ENCODE measurements at places on chromosomes 2 and 18. TPM values are rescaled to one million over a fixed set of nuclear protein-coding genes. Genes with fewer than 3 reads are reported as not detected.

DNA sequence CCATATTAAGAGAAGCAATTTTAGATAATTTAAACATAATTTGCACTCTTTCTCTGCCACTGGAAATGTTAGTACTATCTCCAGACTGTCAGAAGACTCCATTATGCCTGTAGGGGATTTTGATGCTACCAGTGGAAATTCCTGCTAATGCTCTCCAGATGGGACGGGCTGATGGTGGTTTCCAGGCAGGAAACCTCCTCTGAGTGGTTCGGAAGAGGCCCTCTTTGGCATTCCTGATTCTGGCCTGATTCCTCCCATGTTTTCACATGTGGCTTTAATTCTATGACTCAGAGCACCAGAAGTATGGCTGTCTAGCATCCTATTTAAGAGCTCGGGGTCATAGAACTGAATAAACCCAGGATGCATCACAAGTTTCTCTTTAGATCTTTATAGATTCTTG is 70.9 kb upstream of the ST6GAL2 start:
- DNase-seq = no peak

DNA sequence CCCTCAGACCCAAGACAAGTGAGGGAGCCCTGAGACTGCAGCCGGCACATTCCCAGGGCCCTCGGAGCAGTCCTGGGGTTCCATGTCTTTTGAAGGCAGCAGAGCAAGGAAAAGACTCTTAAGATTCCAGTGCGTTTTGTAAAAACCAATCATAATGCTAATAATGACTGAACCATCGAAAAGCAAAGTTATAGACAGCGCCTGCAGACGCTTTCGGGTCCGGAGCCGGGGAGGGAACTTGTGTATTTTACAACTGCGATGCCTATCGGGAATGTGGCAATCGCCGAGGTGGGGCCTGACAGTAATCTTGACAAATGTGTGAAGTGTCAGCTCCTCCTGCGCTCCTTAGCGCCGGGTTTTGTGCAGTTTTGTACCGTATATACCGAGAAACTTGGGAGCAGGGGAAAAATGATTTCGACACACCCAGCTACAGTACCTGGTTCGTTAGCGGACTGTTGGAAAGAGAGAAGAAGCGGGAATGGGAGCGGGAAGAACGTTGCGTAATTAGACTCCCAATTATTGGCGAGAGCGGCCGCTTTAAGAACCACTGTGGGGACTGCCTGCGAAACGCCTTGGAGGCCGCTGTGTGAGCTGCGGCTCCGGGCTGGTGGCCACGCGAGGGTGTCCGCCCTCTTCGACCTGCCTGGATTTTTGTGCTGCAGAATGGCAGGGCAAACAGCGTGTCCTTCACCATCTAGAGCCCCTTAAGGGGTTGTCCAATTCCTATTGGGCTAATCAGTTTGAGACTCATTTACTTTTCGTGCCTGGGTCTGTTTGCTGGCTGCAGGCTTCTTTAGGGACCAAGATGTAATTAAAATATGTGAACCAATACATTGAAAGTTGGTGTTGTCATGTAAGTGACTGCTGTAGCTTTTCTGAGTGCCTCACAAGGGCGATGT is 2.4 kb downstream of the EPAS1 start:
- no peak for DNase-seq

Gene DCAF17
- 23.5 TPM for polyA plus RNA-seq

- DNase-seq = no peak
These were observed 36.8 kb downstream of the CHST10 start for GRCh38 chr2:100380681-100381080.

DNA sequence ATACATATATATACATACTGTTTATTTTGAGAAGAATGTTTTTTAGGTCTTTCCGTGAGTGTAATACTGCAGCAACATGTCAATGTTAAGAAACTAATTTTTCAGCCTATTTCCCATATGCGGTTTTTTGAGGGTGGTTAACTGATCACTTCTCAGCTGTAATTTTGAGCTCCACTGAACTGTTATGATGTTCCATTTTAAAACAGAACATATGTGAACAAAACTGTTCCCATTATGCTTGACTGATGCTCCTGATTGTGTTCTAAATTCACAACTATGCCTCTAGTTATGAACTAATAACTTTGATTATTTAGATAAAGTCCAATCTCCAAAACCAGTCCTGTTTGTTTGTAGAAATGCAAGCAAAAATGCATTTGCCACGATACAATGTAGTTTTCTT is 511.2 kb upstream of the FSIP2 start:
- DNase-seq = no peak

DNA sequence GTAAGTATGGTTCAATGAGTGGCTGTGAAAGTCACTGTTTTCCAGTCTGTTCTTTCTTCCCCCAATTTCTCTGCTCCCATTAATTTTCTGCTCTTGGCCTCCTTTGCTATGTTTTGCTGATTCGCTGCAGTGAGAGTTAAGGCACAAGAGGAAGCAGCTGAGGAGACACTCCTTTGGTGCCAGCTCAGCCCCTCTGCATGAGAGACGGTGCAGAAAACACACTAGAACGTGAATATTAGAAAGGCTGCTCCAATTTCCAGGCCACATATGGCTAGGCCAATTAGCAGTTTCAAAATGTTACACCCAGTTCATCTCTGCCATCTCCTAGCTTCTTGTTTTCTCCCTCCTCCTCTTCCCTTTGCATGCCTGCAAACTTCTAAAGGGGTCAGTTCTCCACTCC is 38.9 kb downstream of the AKAIN1 start:
- DNase-seq = no peak

Gene SP5
- 1.1 TPM for polyA plus RNA-seq

GRCh38 chr2:104378853-104379374 is 475.0 kb upstream of the POU3F3 start:
- DNase-seq = peak; percentile 49

Gene BIRC6
- polyA plus RNA-seq = 72.8 TPM

DNA sequence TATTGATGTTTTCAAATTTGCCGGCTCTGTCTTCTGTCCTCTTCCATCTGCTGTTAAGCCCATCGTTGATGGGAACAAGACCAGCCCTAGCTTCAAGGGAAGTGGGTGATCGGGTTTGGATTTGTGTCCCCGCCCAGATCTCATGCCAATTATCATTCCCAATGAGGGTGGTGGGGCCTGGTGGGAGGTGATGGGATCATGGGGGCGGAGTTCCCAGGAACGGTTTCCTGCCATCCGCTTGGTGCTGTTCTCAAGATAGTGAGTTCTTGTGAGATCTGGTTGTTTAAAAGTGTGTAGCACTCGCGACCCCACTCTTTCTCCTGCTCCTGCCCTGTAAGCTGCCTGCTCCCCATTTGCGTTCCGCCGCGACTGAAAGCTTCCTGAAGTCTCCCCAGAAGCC is 9.5 kb downstream of the ASB18 start:
- DNase-seq = no peak

DNA sequence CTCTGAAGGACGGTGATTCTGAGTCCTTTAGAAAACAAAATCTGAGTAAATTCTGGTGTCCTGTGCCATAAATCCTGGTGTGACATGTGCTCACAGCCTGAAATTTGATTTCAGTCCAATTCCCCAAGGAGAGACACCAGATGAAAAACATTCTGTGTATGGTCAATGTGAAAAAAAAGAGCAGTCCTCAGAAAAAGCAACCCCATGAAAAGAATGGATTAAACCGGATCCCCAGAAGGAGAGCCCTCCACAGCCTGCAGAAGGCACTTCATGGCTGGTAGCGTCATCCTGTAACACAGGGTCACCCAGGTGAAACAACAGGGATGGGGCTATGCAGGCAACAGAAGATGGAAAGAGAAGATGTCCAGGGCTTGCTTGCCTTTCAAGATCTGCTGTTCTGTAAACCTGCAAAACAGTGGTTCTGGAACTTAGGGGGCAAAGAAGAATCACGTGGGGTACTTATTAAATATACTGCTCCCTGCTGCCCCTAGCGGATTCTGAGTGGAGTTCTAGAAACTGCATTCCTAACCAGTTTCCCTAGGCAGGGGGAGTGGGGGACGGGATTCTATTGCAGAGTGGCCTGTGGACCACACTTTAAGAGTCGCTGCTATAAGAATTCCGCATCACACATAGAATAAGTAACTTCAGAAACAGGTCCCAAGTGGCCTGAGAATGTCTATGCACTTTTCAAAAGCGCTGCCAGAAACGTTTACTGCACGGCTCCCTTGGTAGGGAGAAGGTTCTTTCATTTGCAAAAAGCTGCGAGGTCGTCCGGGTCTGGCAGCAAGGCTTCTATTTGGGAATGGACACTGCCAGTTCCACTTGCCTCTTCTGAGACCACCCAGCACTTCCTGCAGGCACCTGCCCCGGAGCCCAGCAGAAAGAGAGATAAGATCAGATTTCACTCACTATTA is 118.9 kb upstream of the ARL5A start:
- no peak for DNase-seq

DNA sequence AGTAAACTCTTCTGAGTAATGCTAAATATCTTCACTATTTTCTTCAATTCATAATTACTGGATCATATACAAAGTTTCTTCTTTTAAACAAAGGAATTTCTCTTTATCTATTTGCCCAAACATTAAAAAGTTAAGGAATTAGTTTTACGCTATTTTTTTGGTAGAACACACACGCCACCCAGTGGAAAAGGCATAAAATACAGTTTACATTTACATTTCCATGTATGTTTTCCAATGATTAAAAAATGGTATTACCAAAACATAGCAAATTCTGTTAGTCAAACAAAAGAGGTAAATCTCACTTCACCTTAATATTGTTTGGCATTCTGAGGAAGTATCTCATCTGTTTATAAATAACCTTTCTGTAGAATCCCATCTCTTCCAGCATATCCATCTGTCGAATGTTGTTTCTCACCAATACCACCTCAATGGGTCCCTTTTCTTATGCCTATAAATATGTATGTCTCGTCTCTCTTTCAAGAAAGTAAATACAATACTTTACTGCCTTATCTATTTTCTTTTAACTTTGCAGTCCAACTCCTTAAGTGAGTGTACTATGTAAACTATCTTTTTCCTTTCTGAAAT is 7.2 kb downstream of the BOLL start:
- peak; percentile 4 for DNase-seq

Gene CLIP4
- 26.2 TPM for polyA plus RNA-seq

Gene PARD6G
- 31.9 TPM for polyA plus RNA-seq

- DNase-seq = no peak
These were observed 169.2 kb downstream of the ASB1 start for GRCh38 chr2:238595750-238596570.

DNA sequence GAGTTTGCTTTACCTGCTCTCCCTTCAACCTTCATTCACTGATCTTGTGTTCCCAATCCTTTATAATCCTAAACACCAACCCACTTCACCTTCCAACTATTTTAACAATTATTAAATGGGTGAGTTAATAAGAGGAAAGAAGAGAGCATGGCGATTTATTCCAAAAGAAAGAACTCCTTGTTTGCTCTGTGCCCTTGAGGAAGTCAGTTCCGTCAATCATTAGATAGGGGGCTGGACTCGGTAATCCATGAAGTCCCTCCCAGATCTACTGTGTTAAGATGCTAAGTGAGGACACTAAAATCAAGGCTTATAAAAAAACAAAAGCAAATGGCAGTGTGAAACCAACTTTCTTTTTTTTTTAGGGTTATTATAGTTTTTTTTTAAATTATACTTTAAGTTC is 589.9 kb downstream of the XIRP2 start:
- no peak for DNase-seq

DNA sequence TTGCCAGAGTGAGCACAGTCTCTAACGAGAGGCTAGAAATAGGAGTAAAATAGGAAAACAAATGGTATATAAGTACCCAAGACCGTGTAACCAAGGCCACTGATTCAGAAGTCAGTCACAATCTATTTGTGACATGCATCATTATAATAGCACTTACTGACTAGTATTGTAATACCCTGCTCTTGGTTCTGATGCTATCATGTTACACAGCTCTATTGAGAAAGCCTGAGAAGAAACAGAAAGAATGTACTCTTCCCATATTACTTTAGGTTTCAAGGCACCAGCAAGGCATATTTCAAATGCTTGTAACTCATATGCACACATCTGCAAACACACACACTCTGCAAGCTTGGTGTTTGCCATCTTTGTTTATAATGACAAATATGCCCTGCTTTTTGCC is 746.4 kb downstream of the SLC4A3 start:
- DNase-seq = no peak

Gene PLCD4
- polyA plus RNA-seq = 7.3 TPM

GRCh38 chr2:201188449-201188848 is 5.5 kb downstream of the CASP10 start:
- no peak for DNase-seq

- no peak for DNase-seq
These were observed 53.3 kb downstream of the MEMO1 start for GRCh38 chr2:31957354-31958139.

DNA sequence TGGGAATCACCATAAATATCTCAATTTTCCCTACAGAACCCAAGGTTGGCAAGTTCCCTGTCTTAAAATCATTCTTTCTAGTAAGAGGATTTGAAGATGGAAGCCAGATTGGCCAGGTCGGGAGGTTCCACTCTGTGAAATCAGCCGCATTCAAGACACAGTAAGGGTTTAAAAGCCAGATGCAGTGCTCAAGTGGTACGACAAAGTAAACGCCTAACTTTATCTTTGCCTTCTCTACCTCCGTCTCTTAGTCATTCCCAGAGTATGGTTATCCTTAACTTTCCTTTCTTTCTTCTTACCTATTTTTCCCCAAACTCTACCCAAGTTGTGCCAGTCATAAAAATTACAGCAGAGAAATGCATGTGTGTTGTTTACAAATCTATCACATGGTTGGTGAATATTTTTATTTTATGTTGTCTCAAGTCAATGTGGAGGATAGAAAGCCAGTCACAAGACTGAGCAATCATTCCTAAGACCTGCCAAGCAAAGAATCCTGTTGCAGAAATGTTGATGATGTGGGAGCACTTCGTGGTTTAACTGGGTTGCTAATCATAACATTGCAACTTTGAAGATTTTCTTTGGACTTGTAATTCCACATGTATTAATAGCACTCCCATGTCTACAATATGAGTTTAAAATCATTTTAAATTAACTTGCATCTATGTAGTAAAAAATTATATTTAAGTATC is 62.6 kb downstream of the SLC40A1 start:
- DNase-seq = no peak

GRCh38 chr2:54855434-54855833 is 132.0 kb downstream of the EML6 start:
- DNase-seq = no peak

Gene HOXD13
- polyA plus RNA-seq = 0.24 TPM

- DNase-seq = no peak
These were observed 533.8 kb downstream of the ADCYAP1 start for GRCh38 chr18:1438458-1438910.

GRCh38 chr2:65198737-65199136 is 28.9 kb upstream of the ACTR2 start:
- DNase-seq = no peak

- no peak for DNase-seq
These were observed 816.2 kb downstream of the MBD2 start for GRCh38 chr18:53408271-53408670.

DNA sequence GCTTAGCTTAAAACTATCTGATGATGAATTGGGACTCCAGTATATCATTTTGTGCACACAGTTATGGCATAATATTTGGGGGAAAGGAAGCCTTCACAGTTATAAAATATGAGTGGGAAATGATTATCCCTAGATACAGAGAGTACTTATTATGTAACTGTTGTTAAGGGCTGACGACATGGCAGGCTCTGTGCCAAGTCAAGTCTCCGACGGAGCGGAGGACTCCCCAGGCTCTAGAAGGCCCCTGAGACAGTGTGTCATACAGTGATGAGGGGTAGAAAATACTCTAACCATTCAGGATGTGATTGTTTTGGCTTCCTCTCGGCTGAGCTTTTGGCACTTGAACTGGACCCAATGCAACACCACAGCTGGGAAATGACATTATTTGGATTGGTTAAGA is 211.8 kb downstream of the SLC8A1 start:
- peak; percentile 48 for DNase-seq
